ENCODE measurements at places on chromosomes 5 and 9.

GRCh38 chr5:125550274-125550673, 803.8 kb upstream of the ZNF608 start:
- peak; percentile 74 for DNase-seq

DNA sequence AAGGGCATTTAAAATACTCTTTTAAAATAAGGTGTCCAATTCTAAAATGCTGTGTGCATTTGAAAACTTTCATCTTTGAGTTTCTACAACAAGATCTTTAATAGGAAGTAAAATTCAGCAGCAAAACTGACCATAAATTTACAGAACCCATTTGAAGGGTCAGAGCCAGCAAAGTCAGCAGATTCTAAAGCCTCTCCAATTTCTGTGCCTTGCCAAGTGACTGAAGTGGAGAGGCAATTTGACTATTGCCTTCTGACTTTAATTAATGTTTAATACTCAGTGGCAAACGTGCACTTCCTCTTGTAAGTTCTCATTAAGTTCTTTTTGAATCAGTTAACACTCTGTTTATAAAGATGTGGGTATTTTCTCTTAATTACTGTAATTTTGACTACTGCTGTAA, 155.2 kb downstream of the BAAT start:
- no peak for DNase-seq

GRCh38 chr5:59615272-59615671, 278.3 kb downstream of the PDE4D start:
- no peak for DNase-seq

- no peak for DNase-seq
Observed at GRCh38 chr9:80644044-80644443, 1045.3 kb downstream of the TLE1 start.
